MCF 10A (cell line): ENCODE measurements at places on chromosomes 11 and 22.
A peak's percentile ranks its signal among the peaks of the same experiment; 100 is the strongest.

GRCh38 chr22:23203452-23204124 is 23.3 kb downstream of the BCR start:
- no peak overlapping the region for H3K4me3 ChIP-seq
- peaks cover 39% of the 10 kb centered on the region for H3K4me1 ChIP-seq
- peaks cover 11% of the 10 kb centered on the region for H3K36me3 ChIP-seq
- H3K27ac ChIP-seq, result peak overlapping the region; percentile 58

- no peak overlapping the region for H3K27ac ChIP-seq
- no peaks in the 10 kb centered on the region for H3K27me3 ChIP-seq
- peaks cover 5% of the 10 kb centered on the region for H3K36me3 ChIP-seq
- DNase-seq, result no peak
- H3K4me1 ChIP-seq, result peaks cover 18% of the 10 kb centered on the region
- H3K4me3 ChIP-seq, result no peak overlapping the region
Measured at GRCh38 chr22:20058989-20059770, 20.9 kb upstream of the DGCR8 start.

GRCh38 chr11:110327508-110327907 is 31.1 kb upstream of the RDX start:
- no peaks in the 10 kb centered on the region for H3K27me3 ChIP-seq
- DNase-seq, result no peak
- no peaks in the 10 kb centered on the region for H3K4me1 ChIP-seq
- H3K4me3 ChIP-seq, result no peak overlapping the region
- H3K36me3 ChIP-seq, result no peaks in the 10 kb centered on the region

- H3K36me3 ChIP-seq, result peaks cover 35% of the 10 kb centered on the region
- H3K4me1 ChIP-seq, result no peaks in the 10 kb centered on the region
- H3K4me3 ChIP-seq, result no peak overlapping the region
Measured at GRCh38 chr11:63911440-63911839, 5.5 kb downstream of the RCOR2 start.

- H3K27me3 ChIP-seq, result no peaks in the 10 kb centered on the region
- H3K4me1 ChIP-seq, result peaks cover 14% of the 10 kb centered on the region
- no peak overlapping the region for H3K27ac ChIP-seq
- DNase-seq, result no peak
- H3K36me3 ChIP-seq, result no peaks in the 10 kb centered on the region
- H3K4me3 ChIP-seq, result no peak overlapping the region
Measured at GRCh38 chr11:128201009-128201408, 386.3 kb downstream of the ETS1 start.

GRCh38 chr11:44014968-44015623 is 32.7 kb upstream of the ACCSL start:
- H3K36me3 ChIP-seq, result no peaks in the 10 kb centered on the region
- H3K4me3 ChIP-seq, result no peak overlapping the region
- H3K27me3 ChIP-seq, result peaks cover 20% of the 10 kb centered on the region
- no peak for DNase-seq
- H3K27ac ChIP-seq, result no peak overlapping the region

- no peak for DNase-seq
- H3K36me3 ChIP-seq, result no peaks in the 10 kb centered on the region
- no peaks in the 10 kb centered on the region for H3K27me3 ChIP-seq
- no peak within 1 kb of the TSS for H3K4me3 ChIP-seq
- no peak within 1 kb of the TSS for H3K27ac ChIP-seq
Measured at GRCh38 chr11:7485186-7486097, at the start of gene OLFML1. OLFML1 (plus strand) TSS chr11:7485506; CDS start chr11:7485876, 370 bp downstream.

GRCh38 chr11:19370100-19370861 is 129.5 kb upstream of the E2F8 start:
- peaks cover 49% of the 10 kb centered on the region for H3K4me1 ChIP-seq
- H3K27me3 ChIP-seq, result no peaks in the 10 kb centered on the region
- DNase-seq, result peak; percentile 62
- no peak overlapping the region for H3K27ac ChIP-seq

- H3K27ac ChIP-seq, result no peak overlapping the region
- H3K36me3 ChIP-seq, result peaks cover 5% of the 10 kb centered on the region
- no peak overlapping the region for H3K4me3 ChIP-seq
- peaks cover 10% of the 10 kb centered on the region for H3K4me1 ChIP-seq
- DNase-seq, result peak; percentile 56
Measured at GRCh38 chr22:28112548-28113043, 193.5 kb upstream of the PITPNB start.

DNA sequence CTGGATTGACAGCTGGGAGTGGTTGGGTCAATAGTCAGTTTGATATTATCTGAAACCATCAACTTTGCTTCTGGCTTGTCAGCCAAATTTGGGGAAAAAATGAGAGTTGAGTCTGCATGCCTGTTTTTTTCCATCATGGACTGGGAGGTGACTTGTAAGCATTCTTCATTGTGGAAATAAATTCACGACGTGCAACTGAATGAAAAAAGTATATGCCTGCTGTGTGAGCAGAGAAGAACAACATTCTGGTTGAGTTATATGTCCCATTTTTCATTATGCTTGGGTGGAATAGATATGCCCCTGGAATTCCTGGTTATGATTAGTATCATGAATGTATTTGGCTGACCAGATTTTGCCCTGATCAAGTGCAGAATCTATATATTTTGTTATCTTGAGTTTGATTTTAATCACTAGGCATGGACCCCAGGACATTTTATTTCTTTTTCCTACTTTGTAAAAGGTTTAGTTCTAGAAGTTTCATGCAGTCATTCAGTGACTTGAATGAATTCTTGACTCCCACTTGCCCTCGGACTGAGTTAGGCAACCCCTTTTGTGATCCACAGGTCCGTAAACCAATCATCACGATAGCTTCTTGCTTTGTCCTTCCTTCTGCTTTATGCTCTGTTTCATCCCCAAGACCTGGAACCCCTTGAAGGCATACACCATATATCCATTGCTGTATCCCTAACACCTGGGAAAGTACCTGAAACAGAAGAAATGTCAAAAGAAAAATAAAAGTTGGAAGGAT is 205.8 kb downstream of the NAV2 start:
- peaks cover under 1% of the 10 kb centered on the region for H3K36me3 ChIP-seq
- peaks cover 32% of the 10 kb centered on the region for H3K4me1 ChIP-seq
- no peaks in the 10 kb centered on the region for H3K27me3 ChIP-seq
- peak overlapping the region; percentile 63 for H3K4me3 ChIP-seq
- peak; percentile 65 for DNase-seq

DNA sequence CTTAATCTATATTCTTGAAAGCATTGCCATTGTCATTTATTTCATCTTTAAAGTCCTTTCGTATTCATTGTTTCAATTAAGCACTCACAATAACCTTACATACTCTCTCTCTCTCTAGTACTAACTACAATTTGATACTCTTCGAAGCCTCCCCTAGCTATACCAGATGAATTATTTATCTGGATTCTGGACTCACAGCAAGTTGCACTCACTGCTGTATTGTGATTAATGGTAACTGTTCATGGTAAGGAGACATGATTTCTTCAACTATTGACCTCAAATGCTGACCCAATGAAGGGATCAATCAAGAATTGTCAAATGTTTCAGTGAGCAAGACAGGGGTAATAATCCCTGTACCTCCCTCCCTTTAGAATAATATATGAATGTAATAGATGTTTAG is 6.0 kb upstream of the OR52B6 start:
- DNase-seq, result no peak
- no peaks in the 10 kb centered on the region for H3K36me3 ChIP-seq
- no peaks in the 10 kb centered on the region for H3K4me1 ChIP-seq

GRCh38 chr11:75536786-75537641 is 11.3 kb upstream of the GDPD5 start:
- peaks cover 12% of the 10 kb centered on the region for H3K4me1 ChIP-seq
- DNase-seq, result peak; percentile 67
- no peak overlapping the region for H3K4me3 ChIP-seq
- no peak overlapping the region for H3K27ac ChIP-seq

DNA sequence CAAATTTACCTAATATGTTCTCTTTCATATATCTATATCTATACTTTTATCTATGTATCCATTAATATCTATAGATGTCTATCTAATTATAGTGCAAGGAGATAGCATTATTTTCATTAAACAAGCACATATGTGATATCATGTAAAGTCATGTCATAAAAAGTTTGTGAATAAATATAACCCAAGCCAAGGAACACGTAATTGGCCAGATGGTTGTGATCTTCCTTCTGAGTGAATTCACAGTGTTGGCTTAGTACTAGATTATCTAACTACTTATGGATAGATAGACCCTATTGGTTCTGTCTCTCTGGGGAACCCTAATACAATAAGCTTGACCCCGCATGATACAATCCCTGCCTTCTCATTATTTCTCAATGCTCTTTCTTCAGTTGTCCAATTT is 484.4 kb downstream of the LRRC4C start:
- H3K36me3 ChIP-seq, result no peaks in the 10 kb centered on the region
- no peak for DNase-seq
- no peak overlapping the region for H3K4me3 ChIP-seq
- no peaks in the 10 kb centered on the region for H3K27me3 ChIP-seq

GRCh38 chr22:23574371-23574811 is 5.7 kb downstream of the IGLL1 start:
- H3K36me3 ChIP-seq, result no peaks in the 10 kb centered on the region
- peaks cover 61% of the 10 kb centered on the region for H3K27me3 ChIP-seq
- no peak for DNase-seq
- H3K4me1 ChIP-seq, result no peaks in the 10 kb centered on the region

DNA sequence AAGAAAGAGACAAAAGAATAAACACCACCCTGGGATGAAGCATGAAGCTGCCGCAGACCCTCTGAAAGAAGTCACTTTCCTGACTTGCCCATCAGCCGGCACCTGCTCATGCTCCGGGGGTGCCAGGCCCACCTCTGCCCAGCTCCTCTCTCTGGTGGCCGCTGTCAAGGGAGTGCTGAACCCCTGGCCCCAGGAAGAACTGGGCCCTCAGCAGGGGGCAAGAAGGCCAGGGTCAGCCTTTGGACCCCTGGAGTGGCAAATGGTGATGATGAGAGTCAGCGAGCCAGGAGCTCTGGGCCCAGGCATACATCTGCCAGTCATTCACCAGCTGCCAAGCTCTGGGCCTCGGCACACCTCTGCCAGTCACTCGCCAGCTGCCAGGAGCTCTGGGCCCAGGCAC is 17.4 kb downstream of the TTLL8 start:
- no peaks in the 10 kb centered on the region for H3K36me3 ChIP-seq
- no peaks in the 10 kb centered on the region for H3K4me1 ChIP-seq
- H3K27ac ChIP-seq, result no peak overlapping the region
- H3K4me3 ChIP-seq, result no peak overlapping the region

DNA sequence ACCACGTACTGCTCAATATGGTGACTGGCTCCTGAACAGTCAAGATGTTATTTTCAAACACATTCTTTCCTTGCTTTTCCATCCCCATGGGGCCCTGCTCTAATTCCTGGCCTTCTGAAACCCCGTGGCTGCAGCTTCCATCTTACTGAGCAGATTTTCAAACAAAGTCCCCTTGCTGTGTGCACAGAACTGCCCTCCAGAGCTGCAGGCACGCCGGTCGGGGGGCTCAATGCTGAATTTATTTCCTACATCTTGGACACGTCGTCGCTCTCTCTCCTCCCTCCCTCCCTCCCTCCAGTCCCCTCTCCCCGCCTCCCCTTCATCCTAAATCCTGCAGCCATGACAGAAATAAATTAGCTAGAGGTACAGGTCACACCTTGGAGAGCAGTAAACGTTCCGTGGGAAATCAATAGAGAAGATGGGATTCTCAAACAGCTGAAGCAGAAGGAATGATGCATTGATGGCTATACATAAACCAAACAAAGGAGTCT is 243.1 kb upstream of the BLID start:
- no peaks in the 10 kb centered on the region for H3K27me3 ChIP-seq
- peaks cover 4% of the 10 kb centered on the region for H3K4me1 ChIP-seq
- DNase-seq, result no peak
- no peak overlapping the region for H3K27ac ChIP-seq
- no peak overlapping the region for H3K4me3 ChIP-seq

- peak overlapping the region; percentile 83 for H3K27ac ChIP-seq
- DNase-seq, result no peak
- peaks cover 18% of the 10 kb centered on the region for H3K36me3 ChIP-seq
- no peaks in the 10 kb centered on the region for H3K27me3 ChIP-seq
- H3K4me3 ChIP-seq, result no peak overlapping the region
Measured at GRCh38 chr11:129998905-129999304, 3.7 kb downstream of the PRDM10 start.

- H3K4me3 ChIP-seq, result no peak overlapping the region
- peaks cover 40% of the 10 kb centered on the region for H3K36me3 ChIP-seq
- H3K27me3 ChIP-seq, result no peaks in the 10 kb centered on the region
- no peak for DNase-seq
Measured at GRCh38 chr11:78465169-78465942, 47.7 kb upstream of the GAB2 start.

- H3K4me1 ChIP-seq, result peaks cover 6% of the 10 kb centered on the region
- H3K27me3 ChIP-seq, result no peaks in the 10 kb centered on the region
- no peak overlapping the region for H3K4me3 ChIP-seq
- peaks cover 5% of the 10 kb centered on the region for H3K36me3 ChIP-seq
Measured at GRCh38 chr11:22461626-22462025, 123.4 kb downstream of the SLC17A6 start.

DNA sequence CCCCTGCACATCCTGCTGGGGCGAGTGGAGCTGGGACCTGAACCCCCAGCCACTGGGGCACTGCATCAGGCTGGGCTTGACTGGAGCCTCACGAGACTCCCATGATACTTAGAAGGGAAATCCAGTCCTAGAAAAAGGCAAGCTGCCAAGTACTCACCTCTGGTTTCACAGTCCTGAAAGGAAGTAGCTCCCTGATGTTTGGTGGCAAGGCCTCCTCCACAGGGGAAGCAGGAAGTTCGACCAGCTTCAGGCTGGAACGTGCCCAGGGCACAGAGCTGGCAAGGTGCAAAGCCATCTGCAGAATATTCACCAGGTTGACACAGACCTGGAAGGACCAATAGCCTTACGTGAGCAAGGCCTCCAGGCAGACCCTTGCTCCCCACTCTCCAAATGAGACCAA is 26.8 kb upstream of the NRIP3 start:
- DNase-seq, result no peak
- H3K4me3 ChIP-seq, result no peak overlapping the region
- no peaks in the 10 kb centered on the region for H3K4me1 ChIP-seq

DNA sequence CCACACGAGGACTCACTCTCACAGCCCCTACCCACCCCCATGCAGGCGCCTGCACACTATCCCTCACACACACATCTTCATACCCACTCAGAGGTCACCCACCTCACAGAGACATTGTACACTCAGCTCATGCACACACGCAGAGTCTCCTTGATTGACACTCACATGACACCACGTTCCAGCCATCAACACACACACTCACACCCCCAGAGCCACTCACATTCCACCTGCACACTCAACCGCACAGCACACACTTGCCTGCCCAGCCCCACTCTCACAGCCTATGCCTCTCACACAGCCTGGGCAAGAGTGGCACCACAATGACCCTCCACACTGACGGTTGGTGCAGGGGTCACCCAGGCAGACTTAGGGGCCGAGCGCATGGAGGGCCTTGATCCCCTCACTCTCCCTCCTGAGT is 2.2 kb downstream of the SPI1 start:
- H3K27ac ChIP-seq, result no peak overlapping the region
- peaks cover 9% of the 10 kb centered on the region for H3K4me1 ChIP-seq
- H3K4me3 ChIP-seq, result no peak overlapping the region
- H3K36me3 ChIP-seq, result no peaks in the 10 kb centered on the region
- no peaks in the 10 kb centered on the region for H3K27me3 ChIP-seq

- H3K36me3 ChIP-seq, result no peaks in the 10 kb centered on the region
- no peaks in the 10 kb centered on the region for H3K27me3 ChIP-seq
- peaks cover 24% of the 10 kb centered on the region for H3K4me1 ChIP-seq
- peak overlapping the region; percentile 14 for H3K27ac ChIP-seq
Measured at GRCh38 chr11:126115816-126116331, 53.2 kb upstream of the CDON start.

GRCh38 chr22:24758164-24758799 is 16.2 kb downstream of the PIWIL3 start:
- DNase-seq, result peak; percentile 71
- H3K36me3 ChIP-seq, result no peaks in the 10 kb centered on the region
- H3K4me3 ChIP-seq, result no peak overlapping the region
- no peaks in the 10 kb centered on the region for H3K4me1 ChIP-seq
- peaks cover 53% of the 10 kb centered on the region for H3K27me3 ChIP-seq
- no peak overlapping the region for H3K27ac ChIP-seq

GRCh38 chr11:2772544-2773031 is 72.8 kb upstream of the KCNQ1OT1 start:
- DNase-seq, result peak; percentile 82
- no peak overlapping the region for H3K4me3 ChIP-seq
- H3K27me3 ChIP-seq, result peaks cover 18% of the 10 kb centered on the region
- H3K27ac ChIP-seq, result no peak overlapping the region
